ENCODE measurements at places on chromosomes 16 and 17. TPM values are rescaled to one million over a fixed set of nuclear protein-coding genes. Genes with fewer than 3 reads are reported as not detected.

DNA sequence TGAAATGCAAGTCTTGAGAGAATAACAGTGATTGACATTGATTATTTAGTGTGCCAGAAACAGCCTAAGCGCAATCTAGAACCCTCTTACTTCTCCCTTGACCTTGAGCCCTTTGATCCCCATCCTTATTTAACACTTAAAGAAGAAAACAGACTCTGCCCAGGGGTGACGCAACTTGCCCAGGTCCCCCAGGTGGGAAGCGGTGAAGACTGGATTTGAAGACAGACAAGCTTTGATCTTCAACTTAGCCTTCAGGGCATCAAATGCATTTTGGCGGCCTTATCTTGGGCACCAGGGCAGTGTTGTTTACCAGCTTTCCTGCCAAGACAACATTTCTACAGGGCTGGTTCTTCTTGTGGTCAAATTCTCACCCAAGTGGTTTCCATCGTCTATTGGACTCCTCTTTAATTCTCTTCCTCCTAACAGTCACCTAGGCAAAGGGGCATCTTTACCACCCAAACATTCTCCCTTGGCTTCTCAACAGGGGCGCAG lies 8.9 kb upstream of the CIITA start:
- DNase-seq, result no peak

- peak; percentile 75 for DNase-seq
These were observed at the start of gene IKZF3 for GRCh38 chr17:39863918-39864746. IKZF3 (minus strand) TSS chr17:39864312; CDS start chr17:39864126, 186 bp downstream.

- DNase-seq, result no peak
These were observed 21.0 kb upstream of the PHB1 start for GRCh38 chr17:49435671-49436029.

GRCh38 chr17:56324676-56325075 lies 171.4 kb downstream of the ANKFN1 start:
- DNase-seq, result no peak

Gene ACE
- 4.3 TPM for total RNA-seq

Measured in left cardiac atrium (tissue), 4 donors.